Mesendoderm (in vitro differentiated cells): ENCODE measurements at places on chromosomes 5 and 9.

GRCh38 chr5:43338862-43339261 is 25.6 kb upstream of the HMGCS1 start:
- H3K36me3 ChIP-seq: no peaks in the 10 kb centered on the region
- DNase-seq: no peak
- no peak overlapping the region for H3K4me3 ChIP-seq
- no peak overlapping the region for H3K27ac ChIP-seq
- no peaks in the 10 kb centered on the region for H3K4me1 ChIP-seq

GRCh38 chr9:84600739-84601138 is 68.8 kb upstream of the NTRK2 start:
- H3K27me3 ChIP-seq: no peaks in the 10 kb centered on the region
- no peaks in the 10 kb centered on the region for H3K36me3 ChIP-seq
- H3K27ac ChIP-seq: no peak overlapping the region
- H3K4me1 ChIP-seq: no peaks in the 10 kb centered on the region

GRCh38 chr9:99807276-99807852 is 14.3 kb upstream of the NR4A3 start:
- DNase-seq: peak; percentile 76
- no peak overlapping the region for H3K27ac ChIP-seq
- H3K4me1 ChIP-seq: peaks cover 11% of the 10 kb centered on the region
- no peaks in the 10 kb centered on the region for H3K27me3 ChIP-seq
- H3K4me3 ChIP-seq: no peak overlapping the region

DNA sequence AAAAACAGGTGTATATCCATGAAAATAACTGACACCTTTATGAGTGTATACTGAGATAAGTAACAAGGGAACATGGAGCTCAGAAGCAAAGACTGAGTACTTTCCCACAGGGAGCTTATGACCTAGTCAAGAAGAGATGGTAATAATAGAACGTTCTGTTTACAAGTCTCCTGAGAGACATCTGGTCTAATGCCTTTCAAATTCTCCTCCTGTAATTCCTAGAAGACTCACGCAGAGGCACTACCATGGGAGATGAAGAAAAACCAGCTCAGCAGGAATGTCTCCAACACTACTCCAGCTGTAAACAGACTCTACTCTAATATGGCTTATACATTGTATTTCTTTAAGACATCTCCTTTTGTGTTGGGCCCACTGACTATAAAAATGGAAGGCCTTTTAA is 503.6 kb upstream of the TUSC1 start:
- DNase-seq: no peak
- H3K27me3 ChIP-seq: no peaks in the 10 kb centered on the region
- no peaks in the 10 kb centered on the region for H3K36me3 ChIP-seq
- H3K27ac ChIP-seq: no peak overlapping the region
- H3K4me3 ChIP-seq: no peak overlapping the region

DNA sequence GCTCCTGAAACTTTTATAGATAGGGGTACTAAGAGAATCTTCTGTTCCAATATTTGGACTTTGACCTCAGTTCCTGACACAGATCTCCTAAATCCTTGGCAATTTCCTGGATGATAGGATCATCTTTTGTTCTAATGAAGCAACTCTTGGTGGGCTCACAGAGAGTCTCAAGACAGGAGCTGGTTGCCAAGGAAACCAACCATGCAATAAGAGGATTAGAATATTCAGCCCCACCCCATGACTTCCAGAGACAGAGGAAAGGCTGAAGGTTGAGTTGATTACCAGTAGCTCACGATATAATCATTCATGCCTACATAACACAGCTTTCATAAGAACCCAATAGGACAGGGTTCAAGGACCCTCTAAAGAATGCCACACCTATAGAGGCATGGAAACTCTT is 2050.2 kb upstream of the CDH6 start:
- peak; percentile 68 for DNase-seq
- H3K4me3 ChIP-seq: no peak overlapping the region
- H3K27me3 ChIP-seq: no peaks in the 10 kb centered on the region
- H3K4me1 ChIP-seq: no peaks in the 10 kb centered on the region
- no peaks in the 10 kb centered on the region for H3K36me3 ChIP-seq
